NCI-H510A treated with DMSO at 0.1 percent for 48 hours (cell line): ENCODE measurements at places on chromosomes 4 and X.

DNA sequence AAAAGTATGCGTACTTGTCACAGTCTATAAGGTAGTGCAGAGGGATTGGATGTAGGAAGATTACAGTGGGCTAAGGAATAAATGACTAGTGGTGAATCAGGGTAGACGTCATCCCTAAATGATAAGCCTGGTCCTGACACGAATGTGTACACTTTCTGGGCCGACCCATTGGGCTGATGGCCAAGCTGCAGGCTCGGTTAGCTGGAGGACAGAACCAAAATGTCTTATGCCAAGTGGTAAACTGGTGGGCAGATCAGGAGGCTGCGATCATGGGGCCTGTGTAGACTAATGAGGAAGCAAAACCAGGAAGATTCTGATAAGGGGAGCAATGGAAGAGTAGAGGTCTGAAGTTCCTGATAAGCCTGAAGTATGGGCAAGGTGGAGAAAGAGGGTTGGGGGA is 272.8 kb upstream of the GATB start:
- no peak for DNase-seq

DNA sequence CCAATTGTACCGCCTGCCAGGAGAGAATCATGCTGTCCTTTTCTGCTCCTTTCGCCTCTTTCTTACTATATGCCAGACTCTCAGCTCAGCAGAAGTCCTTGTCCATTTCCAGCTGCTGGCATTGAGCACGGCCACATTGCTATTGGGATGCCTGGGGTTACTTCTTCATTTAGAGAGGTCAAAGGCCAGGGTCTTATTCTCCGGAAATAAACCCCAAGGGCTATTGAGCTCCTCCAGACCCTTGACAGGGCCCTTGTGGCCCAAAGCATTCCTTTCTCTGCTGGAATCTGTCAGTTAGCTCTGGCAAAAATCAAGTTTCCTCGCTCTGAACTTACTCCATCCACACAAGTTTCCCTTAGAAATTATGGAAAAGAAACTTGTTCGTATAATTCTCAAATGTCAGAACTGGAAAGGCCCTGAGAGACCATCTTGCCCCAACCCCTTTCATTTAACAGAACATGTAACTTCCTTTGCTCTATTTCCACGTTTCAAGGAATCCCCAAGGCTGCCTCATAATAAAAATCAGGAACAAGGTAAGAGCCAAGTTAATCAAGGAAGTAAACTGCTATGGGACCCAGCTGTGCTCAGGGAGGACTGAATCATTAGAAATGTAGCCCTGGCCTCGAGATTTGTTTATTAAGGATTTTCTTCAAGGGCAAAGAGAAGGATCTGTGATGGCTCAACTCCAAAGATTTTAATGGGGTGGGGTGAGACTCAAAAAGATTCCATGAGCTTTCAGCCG is 11.8 kb downstream of the AKAP4 start:
- no peak for DNase-seq

DNA sequence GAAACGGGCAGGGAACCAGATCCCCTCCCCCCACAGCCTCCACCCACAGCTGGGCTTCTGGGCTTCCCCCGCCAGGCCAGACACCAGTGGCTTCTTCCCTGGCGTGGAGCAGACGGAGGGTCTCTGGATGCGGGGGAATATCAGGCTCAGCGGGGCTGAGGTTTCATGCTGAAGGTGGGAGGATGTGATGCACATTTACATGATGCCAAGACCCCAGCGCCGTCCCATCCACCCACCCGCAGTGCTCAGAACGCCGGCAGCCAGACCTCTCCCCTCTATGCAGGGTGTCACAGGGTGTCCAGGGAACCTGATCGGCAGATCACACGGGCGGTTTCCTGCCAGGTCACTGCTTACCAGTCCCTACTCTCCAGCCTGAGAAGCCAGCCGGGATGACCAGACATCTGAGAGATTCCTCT is 12.8 kb upstream of the TNIP2 start:
- DNase-seq, result no peak

DNA sequence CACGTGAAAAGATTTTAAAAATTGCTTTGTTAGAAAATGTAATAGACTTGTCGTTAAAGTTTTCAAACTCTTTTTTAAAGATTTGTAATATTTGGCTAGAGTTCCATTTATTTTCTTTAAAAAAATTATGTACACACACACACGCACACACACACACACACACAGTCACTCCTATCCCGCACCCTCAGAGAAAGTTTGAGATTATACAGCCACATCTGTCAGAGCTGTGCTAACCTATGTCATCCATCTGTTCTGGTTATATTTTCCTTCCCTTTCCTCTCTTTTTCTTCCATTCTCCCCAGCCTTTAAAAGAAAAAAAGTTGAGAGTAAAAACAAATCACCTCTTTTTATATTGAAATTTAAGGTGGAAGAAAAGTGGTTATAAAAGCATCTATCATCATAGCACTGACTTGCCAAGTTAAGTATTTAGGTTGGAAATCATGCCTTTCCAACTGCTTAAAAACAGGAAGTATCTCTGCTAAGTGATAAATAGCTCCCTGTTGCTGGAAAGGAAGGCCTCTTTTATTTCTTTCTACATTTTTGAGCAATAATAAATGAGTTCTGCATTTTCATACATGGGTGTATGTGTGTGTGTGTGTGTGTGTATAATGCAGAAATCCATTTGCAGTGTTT is 163.3 kb upstream of the SPRY1 start:
- DNase-seq, result no peak

GRCh38 chrX:38847206-38847902 is 46.1 kb downstream of the MID1IP1 start:
- no peak for DNase-seq

DNA sequence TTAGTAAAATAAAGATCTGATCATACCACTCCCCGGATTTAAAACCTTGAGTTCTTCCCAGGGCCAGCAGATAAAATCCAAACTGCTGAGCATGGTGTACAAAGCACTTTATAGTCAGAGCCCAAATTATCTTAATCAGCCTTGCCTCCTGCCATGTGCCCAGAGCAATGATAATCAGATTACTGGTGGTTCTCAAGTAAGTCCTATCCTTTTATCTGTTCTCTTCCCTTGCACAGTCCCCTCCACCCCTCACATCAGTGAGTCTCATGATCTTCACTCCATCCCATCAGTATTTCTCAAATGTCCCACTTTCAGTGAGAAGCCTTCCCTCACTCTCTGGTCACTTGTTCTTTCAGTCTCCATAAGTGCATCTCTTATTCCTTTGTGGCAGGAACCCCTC is 22.7 kb downstream of the INTS6L start:
- no peak for DNase-seq

GRCh38 chr4:7989654-7990053 is 50.0 kb upstream of the AFAP1 start:
- DNase-seq, result no peak

GRCh38 chr4:15482842-15483241 is 13.2 kb downstream of the CC2D2A start:
- DNase-seq, result no peak

- DNase-seq, result no peak
Measured at GRCh38 chrX:153938226-153938786, 3.5 kb upstream of the NAA10 start.
